Activated CD4-positive, alpha-beta memory T cell treated with anti-CD3 and anti-CD28 coated beads for 36 hours (primary cell): ENCODE measurements at places on chromosomes 2 and 18. TPM values are rescaled to one million over a fixed set of nuclear protein-coding genes. Genes with fewer than 3 reads are reported as not detected.

The IL1B gene
- total RNA-seq: 0.44 TPM

The UCN gene
- total RNA-seq: 1.9 TPM

The BOLL gene
- total RNA-seq: not detected

GRCh38 chr18:60020107-60020925 lies 120.5 kb downstream of the PMAIP1 start:
- no peak overlapping the region for H3K27ac ChIP-seq
- H3K4me1 ChIP-seq: no peaks in the 10 kb centered on the region
- H3K36me3 ChIP-seq: no peaks in the 10 kb centered on the region
- H3K4me3 ChIP-seq: no peak overlapping the region

DNA sequence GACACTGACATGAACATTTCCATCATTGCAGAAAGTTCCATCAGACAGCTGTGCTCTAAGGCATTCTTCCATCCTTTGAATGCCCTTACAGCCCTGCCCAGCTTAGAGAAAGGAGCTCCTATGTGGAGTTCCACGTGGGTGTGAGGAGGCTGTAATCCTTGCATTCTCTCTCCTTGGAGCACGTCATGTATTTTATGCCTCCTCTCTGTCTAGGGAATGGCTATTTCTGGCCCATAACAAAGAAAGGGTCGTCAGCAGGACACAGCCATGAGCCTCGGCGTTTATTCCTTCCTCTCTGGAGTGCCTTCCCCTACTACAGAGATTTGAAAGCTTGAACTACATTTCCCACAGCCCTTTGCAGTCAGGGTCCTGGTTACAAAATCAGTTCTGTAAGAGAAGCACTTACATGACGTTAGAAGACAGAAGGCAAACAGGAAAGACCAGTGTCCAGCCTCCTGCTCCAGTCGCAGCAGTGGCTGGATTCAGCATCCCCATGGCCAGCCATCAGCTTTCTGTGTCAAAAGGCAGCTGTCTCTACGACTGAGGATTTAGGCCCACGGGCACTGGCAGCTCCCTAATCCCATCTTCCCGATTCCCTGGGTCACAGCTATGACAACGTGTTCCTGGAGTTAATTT lies 234.9 kb downstream of the TFCP2L1 start:
- no peaks in the 10 kb centered on the region for H3K36me3 ChIP-seq
- H3K4me3 ChIP-seq: no peak overlapping the region
- DNase-seq: no peak
- no peaks in the 10 kb centered on the region for H3K27me3 ChIP-seq
- H3K27ac ChIP-seq: no peak overlapping the region
- no peaks in the 10 kb centered on the region for H3K4me1 ChIP-seq

GRCh38 chr2:6384341-6384740 lies 481.4 kb downstream of the CMPK2 start:
- H3K27me3 ChIP-seq: no peaks in the 10 kb centered on the region
- no peak overlapping the region for H3K4me3 ChIP-seq
- no peak for DNase-seq
- H3K36me3 ChIP-seq: no peaks in the 10 kb centered on the region

DNA sequence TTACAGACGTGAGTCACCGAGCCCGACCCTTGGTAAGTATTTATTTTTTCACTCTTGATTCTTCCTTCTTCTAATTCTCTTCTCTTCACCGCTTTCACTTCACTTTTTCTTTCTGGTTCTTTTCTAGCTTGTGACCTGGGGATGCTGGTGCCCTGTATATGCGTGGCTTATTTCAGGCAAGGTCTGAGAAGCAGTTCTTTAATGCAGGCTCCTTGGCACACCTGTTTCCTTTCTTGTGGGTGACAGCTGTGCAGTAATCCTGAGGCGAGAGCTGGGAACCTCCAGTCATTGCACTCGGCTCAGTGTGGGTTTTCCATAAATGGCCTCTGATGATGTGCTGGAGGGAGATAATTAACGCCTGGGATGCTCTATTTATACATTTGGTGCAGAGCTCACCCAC lies 193.8 kb downstream of the TSN start:
- no peaks in the 10 kb centered on the region for H3K36me3 ChIP-seq
- no peak overlapping the region for H3K27ac ChIP-seq
- DNase-seq: no peak
- peaks cover 6% of the 10 kb centered on the region for H3K27me3 ChIP-seq
- H3K4me3 ChIP-seq: no peak overlapping the region

GRCh38 chr2:241902357-241902991 lies 32.9 kb downstream of the RTP5 start:
- H3K4me1 ChIP-seq: no peaks in the 10 kb centered on the region
- H3K27me3 ChIP-seq: no peaks in the 10 kb centered on the region
- H3K36me3 ChIP-seq: peaks cover 7% of the 10 kb centered on the region
- no peak for DNase-seq
- H3K4me3 ChIP-seq: no peak overlapping the region
- no peak overlapping the region for H3K27ac ChIP-seq

DNA sequence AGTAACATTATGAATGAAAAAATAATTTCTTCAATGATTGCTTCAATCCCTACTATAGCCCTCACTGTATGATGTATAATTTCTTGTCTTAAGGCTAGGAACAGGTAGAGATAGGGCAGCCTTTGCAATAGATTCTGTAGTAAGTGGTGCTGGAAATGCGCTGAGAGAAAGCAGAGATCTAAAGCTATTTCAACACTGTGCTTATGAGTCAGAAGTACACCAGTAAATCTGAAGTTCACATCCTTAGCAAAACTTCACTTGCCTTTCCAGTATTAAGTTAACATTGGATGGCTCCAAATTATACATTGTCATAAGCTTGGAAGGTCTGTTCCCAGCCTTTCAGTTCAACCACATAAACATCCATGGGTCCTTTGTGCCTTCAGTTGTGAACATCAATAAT lies 178.2 kb upstream of the EPHA4 start:
- no peak overlapping the region for H3K27ac ChIP-seq
- peaks cover 2% of the 10 kb centered on the region for H3K4me1 ChIP-seq
- DNase-seq: no peak
